Hepatocyte (in vitro differentiated cells): ENCODE measurements at places on chromosomes 2 and 18.

GRCh38 chr2:205188239-205189138, 493.8 kb upstream of the NRP2 start:
- DNase-seq, result peak; percentile 48

DNA sequence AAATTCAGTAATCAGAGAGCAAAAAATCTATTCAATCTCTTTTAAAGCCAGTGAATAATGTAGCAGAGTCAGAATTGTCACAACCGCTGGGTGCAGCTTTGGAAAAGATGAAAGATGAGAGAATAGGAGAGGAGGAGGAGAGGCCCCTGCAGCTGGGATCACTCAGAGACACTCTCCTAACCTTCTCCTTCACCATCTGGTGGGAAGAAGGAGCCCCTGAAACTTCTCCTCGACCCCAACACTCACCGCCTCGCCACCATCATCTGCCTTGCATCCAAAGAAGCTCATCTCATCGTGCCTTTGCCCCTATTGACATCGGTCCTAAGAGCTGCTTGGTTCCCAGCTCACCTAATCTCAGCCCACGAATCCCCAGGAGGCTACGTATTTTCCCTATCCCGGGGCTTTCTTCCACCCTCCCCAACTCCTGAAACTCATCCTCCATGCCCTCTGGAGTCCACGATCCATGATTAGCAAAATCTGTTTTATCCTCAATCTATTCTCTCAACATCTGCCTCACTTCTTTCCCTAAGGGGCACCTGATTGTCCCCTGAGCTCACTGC, 58.5 kb downstream of the PKDCC start:
- DNase-seq, result no peak

GRCh38 chr2:233672886-233673285, 1.2 kb downstream of the UGT1A9 start:
- DNase-seq, result no peak

- DNase-seq, result peak; percentile 89
Observed at GRCh38 chr2:26745609-26746327, 18.3 kb upstream of the SLC35F6 start.

DNA sequence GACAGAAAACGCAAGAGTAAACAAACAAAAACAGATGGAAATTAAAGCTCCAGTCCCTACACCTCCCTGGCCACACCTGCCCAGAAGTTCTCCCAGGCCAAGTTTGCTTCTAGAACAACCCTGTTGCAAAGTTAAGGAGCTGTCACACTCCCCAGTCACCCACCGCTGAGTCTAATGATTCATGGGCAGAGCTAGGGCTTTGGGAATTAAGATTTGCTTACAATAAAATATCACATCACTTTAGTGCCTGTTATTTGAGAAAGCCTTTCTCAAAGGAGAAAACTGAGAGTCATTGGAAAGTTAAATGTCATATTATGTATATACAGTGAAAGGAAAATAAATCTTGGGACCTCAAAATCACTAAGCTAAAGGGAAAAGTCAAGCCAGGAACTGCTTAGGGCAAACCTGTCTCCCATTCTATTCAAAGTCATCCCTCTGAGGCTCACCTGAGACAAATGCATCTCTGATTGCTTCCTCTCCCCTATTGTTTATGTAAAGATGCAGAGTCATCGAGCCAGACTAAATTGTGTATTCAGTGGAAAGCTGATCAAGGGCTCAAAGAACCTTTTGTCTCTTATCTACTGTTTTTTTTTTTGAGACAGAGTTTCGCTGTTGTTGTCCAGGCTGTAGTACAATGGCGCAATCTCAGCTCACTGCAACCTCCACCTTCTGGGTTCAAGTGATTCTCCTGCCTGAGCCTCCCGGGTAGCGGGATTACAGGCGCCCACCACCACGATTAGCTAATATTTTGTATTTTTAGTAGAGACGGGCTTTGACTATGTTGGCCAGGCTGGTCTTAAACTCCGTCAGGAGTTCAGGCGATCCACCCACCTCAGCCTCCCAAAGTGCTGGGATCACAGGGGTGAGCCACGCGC, 2.8 kb downstream of the CRYGB start:
- no peak for DNase-seq

- no peak for DNase-seq
Observed at GRCh38 chr2:54983345-54984220, 66.7 kb downstream of the RTN4 start.

DNA sequence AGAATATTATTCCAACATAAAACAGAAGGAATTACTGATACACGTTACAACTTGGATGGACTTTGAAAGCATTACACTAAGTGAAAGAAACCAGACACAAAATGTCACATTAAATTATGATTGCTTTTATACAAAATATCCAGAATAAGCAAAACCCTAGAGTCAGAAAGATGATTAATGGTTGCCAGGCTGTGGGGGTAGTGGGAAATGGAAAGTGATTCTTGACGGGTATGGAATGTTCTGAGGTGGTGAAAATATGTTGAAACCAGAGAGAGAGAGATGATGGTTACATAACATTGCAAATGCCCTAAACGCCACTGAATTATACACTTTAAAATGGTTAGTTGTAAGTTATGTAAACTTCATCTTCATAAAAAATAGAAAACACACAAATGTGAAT, 1057.2 kb upstream of the TMEFF2 start:
- DNase-seq, result no peak

DNA sequence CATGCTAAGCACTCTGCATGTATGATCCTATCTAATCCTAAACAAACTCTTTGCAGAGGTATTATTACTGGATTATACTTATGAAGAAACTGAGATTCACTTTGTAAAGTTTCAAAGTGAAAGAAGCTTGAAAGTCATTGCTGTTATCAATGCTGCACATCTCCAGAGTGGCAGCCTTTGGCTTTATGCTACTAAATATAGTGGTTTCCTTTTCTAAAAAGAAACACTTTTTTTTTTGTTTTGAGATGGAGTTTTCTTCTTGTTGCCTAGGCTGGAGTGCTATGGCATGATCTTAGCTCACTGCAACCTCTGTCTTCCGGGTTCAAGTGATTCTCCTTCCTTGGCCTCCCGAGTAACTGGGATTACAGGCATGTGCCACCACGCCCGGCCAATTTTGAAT, 114.9 kb upstream of the RAB27B start:
- no peak for DNase-seq

- no peak for DNase-seq
Observed at GRCh38 chr2:61091485-61091884, 25.8 kb downstream of the SANBR start.

DNA sequence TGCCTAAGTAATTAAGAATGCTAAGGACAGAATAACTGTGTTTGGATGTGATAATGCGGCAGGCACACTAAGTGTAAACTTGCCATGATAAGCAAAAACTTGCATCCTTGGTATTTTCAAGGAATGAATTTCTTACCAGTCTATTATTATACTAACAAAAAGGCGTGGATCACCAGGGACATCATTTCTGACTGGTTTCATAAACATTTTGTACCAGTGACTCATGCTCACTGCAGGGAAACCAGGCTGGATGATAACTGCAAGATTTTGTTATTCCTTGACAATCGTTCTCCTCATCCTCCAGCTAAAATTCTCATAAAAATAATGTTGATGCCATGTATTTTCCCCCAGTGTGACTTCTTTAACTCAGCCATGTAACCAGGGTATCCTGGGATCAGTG, 289.5 kb downstream of the CDCA7 start:
- DNase-seq, result no peak

DNA sequence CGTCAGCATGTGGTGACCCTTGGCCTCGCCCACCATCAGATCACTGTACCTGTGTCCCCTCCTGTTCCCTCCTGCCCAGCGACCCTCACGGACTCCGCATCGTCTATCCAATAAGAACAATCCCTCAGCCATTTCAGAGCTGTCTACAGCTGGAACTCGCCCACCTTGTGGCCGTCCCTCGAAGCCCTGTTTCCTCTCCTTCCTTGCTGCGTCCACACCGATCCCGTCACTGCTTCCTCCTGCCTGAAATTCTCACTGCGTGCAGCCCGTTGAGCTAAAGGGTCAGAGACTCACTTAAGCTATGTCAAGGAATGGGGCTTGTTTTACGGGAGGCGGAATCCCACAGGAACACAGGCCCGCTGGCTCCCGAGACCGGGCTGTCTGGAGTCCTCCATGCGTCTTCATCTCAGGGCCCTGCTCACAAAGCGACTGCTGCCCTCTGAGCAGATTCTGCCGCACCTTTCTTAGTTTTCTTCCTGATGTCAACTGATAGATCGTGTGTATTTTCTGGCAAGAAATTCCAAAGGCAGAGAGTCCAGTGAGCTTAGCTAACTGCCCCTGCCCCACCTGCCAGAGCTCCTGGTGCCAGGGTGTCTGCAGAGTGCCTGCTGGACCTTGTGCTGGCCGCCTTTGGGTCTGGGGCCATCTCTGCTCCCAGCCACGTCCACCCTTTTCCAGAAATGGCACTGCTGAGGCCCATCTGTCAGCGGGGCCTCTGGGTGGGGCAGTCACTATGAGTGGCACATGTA, 35.3 kb downstream of the KLHL29 start:
- DNase-seq, result no peak

DNA sequence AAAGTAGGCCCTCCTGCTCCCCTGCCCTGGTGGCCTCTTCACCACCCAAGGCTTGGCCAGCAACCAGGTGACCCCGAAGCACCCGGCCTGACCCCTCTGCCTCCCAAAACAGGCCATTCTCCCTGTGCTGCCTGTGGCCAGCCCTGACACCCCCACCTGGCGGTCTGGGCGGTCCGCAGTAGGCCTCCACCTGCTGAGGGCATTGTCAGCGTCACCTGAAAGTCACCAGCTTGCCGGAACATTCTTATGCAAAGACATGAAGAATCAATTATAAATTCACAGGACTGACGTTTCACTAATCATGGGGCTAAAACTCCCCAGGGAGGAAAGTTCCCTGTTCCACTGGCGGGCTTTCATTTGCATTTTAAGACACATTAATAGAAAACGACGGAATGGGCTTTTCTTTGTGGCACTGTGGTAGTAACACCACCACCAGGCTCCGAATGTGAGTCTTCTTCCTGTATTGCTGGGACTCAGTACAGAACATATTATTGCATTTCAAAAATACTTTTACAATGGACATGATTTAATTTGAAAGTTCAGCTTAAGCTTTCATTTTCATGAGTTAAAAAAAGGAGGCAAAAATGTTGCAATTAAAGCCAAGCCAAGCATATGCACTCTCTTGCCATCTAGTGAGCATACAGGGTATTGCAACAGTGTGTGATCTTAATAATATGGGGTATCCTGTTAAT, 57.4 kb downstream of the ADI1 start:
- DNase-seq, result peak; percentile 71
